Nephron progenitor cell (in vitro differentiated cells): ENCODE measurements at places on chromosomes 12 and 14.

DNA sequence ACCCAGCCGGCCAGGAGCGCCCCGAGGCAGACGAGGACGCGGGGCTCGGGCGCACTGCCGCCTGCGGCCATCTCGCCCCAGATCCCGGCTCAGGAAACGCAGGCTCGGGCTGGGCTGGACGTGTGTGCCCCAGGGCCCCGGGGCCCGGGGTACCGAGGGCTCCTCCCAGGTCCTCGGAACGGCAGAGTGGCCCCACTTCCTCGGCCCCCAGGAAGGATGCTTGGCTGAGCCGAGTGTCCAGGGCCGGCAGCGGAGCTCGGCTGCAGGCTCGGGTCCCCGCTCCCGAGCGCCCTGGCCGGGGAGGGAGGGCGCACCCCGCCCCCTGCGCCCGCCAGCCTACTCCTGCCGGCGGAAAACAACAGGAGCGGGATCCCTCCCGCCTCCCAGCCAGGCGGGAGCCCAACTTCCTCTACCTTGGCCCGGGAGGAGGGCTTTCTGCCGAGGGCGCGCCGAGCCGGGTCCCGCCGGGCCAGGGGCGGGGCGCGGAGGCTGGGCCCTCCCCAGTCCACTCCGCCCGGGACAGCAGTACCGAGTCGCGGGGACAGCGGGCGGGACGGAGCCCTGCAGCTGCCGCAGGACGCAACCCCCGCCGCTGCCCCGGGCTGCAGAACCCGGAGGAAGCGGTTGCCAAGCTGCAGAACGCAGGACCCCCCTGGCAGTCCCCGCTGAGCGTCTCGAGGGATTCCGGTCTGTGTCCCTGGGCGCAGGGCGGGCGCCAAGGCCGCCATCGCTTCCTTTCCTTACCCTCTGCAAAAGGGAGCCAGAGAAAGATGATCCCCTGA lies at the start of gene VSIG10:
TSS of gene VSIG10 (minus strand) at position 411 of the 782 bp plus-strand sequence. CDS start at position 71, 340 bp downstream.
- peak; percentile 70 for DNase-seq

DNA sequence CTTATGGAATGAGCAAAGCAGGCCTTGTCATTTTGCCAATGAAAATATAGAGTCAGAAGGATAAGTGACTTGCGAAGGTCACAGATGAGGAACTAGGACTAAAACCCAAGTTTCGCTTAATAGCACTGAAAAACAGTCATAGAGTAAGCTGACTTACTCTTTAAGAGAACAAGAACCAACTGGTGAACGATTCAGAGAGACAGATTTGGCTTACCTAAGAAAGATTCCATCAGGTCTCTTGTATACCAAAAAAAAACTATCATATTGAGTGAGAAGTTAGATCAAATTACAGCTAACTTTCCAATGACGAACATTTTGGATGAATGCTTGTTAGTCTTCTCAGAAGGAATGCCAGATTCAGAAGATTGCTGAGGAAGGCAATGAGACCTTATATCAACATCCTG lies 74.2 kb downstream of the ZFC3H1 start:
- DNase-seq = no peak

- DNase-seq = no peak
These were observed 31.5 kb downstream of the ABCB9 start for GRCh38 chr12:122934722-122935121.

DNA sequence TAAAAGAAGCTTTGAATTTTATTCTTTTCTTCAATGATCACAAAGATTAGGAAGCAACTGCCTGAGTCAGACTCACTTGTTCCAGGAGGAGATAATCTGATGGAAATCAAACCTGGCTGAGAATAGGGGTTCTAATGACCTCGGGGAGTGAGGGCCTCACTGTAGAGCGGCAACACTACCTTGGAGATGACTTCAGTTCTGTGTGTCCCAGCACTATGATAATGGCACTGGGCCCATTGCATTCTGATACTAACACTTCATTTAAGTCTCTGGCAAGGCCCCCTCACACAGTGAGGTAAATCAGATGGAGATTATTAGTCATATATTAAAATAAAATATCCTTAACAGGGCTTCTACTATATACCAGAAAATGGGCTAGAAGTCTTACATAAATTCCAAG lies 233.3 kb upstream of the EGLN3 start:
- no peak for DNase-seq

DNA sequence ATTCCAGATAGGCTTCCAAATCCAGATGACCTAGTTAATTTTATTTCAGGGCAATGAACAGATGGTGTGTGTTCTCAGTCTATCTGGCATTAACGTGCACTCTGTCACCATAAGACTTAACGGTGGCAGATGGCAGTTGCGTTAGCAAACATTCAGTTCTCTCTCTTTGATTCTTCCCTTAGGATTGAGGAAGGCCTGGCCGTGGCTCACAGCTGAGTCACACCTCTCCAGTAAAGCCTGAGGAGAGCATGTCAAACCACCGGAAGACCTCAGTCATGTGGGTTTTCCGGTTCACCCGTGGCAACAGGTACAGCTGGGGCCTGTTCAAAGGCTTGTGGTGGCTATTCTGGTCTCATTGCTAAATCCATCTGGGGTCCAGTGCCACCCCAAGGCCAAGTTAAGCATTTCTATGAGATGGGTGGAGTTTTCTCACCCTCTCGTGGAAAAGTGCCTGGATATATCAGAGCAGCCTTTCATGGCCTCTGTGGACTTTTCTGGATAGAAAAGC lies 545.1 kb upstream of the ATP2B1 start:
- peak; percentile 4 for DNase-seq

GRCh38 chr12:46803517-46803916 lies 22.3 kb downstream of the SLC38A4 start:
- DNase-seq = no peak

DNA sequence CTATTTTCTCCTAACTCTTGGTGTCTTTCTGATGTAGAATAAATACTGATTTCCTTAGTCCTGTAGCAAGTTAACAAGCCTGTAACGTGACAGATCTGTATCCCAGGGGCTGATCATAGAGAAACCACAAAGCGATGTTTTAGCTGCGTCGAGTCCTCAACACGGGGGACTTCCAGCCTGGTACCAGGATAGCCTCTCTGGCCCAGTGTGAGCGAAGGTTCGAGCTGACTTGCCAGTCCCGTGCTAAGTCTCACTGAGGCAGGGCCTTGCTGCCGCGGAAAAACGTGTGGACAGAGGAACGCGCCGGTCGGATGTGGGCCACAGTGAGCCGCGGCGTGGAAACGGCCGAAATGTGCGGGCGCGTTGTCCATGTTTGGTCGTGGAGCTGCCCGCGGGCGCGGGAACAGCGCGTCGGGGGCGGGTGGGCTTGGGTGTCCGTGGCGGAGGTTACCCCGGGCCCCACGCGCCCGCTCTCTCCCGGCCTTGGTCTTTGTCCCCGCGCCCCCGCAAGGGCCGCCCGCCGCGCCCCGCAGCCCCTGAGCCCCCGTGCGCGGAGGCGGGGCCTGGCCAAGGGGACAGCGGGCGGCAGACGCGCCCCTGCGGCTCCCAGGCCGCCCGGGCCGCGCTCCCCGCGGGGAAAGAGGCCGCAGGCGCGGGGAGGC lies 531 bp upstream of the EML1 start:
- DNase-seq = no peak

GRCh38 chr12:94603434-94604365 lies 46.7 kb downstream of the TMCC3 start:
- DNase-seq = no peak

GRCh38 chr12:77814386-77814785 lies 16.3 kb upstream of the NAV3 start:
- no peak for DNase-seq

DNA sequence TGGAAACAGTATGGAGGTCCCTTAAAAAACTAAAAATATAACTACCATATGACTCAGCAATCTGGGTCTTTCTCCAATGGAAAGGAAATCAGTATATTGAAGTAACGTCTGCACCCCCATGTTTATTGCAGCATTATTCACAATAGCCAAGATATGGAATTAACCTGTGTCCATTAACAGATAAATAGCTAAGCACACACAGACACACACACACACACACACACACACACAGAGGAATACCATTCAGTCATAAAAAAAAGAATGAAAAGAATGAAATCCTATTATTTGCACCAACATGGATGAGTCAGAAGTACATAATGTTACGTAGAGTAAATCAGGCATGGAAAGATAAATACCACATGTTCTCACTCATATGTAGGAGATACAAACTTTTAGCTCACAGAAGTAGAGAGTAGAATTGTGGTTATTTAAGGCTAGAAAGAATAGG lies 4.7 kb downstream of the KLRK1 start:
- DNase-seq = no peak

DNA sequence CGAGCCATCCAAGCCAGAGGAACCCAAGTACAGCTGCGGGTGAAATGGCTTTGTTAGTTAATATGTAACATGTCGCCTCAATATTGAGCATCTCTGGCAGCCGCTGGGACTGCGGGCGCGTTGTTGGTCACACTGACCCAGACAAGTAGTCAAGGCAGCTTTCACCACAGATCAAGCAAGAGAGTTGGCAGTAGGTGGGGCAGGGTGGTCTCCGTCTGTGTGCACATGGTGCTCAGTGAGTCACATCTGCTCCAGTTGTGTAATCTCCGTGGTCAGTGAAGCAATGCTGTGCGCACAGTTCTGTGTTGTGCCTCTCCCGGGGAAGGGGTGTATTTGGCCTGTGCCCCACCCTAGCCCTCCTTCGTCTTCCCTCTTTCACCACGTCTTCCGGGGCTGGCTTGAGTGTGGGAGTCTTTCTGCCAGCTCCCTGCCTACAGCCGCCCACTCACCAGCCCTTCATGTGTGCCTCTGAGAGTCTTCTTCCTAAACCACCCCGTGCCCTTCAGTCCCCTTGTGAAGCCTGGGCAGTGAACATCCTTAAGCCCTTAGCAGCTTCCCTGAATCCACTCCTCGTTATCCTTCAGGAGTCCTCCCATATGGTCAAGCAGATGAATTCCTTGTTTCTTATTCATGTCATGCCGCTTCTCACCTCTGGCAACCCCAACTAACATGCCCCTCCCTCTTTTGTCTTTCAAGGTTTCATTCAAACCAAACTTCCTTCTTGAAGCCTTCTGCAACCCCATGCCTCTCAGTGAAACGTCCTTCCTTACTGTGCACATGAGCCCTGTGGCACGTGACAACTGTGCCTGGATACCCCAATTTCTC lies 242.1 kb downstream of the CACNA1C start:
- no peak for DNase-seq

GRCh38 chr14:100682749-100683148 lies 43.9 kb upstream of the DLK1 start:
- no peak for DNase-seq

DNA sequence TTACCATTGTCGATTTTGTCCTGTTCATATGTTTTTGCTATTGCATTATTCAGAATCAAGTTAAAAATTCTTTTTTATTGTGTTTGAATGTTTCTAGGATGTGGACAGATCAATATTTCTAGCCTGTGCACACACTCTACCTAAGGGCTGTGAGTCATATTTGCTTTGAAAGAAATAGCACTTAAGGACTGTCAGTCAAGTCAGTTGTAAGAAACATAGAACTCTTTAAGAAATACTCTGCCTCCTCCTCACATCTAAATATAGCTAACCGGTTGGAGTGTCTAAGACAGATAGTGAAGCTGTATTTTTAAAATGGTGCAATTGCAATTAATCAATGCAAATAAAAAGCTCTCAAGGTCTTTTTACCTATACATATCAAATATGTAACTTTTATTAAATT lies 17.9 kb upstream of the MGST1 start:
- DNase-seq = no peak

GRCh38 chr14:80419345-80419744 lies 208.0 kb upstream of the DIO2 start:
- no peak for DNase-seq

GRCh38 chr14:94564381-94564780 lies 3.1 kb downstream of the SERPINA4 start:
- no peak for DNase-seq

- DNase-seq = no peak
These were observed 311.9 kb downstream of the DUSP6 start for GRCh38 chr12:89040146-89040964.

- DNase-seq = no peak
These were observed 3.3 kb downstream of the ACVR1B start for GRCh38 chr12:51954561-51955361.

DNA sequence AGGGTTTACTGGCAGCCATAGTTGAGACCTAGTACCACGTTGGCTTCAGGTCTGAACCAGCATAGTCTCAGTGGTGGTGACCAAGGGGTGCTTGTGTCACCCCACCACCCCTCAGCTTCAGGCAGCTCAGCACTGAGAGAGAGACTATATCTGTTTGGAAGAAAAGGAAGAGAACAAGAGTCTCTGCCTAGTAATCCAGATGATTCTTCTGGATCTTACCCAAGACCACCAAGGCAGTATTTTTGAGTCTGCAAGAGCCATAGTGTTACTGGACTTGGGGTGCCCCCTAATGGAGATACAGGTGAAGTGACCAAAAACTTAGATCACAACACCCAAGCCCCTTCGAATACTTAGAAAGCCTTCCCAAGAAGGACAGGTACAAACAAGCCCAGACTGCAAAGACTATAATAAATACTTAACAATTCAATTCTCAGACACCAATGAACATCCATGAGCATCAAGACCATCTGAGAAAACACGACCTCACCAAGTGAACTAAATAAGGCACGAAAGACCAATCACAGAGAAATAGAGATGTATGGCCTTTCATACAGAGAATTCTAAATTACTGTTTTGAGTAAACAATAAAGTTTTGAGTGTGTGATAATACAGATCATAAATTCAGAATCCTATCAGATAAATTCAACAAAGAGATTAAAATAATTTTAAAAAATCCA lies 107.0 kb downstream of the HELB start:
- peak; percentile 14 for DNase-seq

- no peak for DNase-seq
These were observed 427.6 kb downstream of the IPO8 start for GRCh38 chr12:30268041-30268440.
